Left renal pelvis (tissue), 4 donors: ENCODE measurements at places on chromosomes 6 and 20. TPM values are rescaled to one million over a fixed set of nuclear protein-coding genes. Genes with fewer than 3 reads are reported as not detected.

DNA sequence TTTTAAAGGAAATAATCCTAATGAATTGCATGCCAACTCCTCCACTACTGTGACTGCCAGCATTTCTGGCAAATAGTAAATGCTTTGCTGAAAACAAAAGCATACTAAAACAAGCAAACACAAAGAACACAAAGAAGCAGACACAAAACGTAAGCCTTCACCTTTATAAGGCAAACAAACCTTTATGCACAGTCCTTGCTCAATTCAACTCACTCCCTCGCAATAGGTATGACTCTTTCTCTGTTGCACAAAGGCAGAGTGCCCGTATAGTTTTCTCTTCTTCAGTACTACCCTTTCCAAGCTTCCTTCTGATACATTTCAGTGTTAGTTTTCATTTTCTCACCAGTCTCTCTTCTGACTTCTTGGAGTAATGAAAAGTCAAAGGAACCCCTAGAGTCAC lies 63.9 kb downstream of the PDE10A start:
- no peak for DNase-seq

DNA sequence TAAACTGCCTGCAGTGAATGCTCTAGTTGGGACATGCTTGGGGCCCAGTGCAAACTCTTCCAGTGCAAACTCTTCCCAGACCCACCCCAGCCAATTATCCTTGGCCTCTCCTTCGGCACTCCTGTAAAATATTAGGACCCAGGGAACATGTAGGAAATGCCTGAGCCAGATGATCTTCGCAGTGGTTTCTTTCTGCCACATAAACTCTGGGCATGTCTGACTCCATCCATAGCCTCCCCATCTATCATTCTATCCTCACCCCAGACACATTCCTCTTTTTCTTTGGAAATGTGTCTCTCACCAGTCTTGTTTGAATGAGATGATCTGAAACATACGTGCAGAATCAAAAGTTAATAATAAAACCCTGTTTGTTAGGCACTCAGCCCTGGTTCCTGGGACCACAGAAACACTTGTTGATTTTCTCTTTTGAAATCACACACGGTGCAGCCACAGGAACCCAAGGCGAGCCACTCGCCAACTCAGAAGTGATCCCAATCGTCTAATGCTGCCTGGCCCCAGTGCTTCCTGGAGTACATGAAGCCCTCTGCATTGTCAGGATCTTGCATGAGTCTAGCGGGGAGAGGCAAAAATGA lies 108.9 kb upstream of the CST7 start:
- no peak for DNase-seq

- DNase-seq: no peak
Observed at GRCh38 chr20:45965169-45966002, 6.6 kb downstream of the ZNF335 start.

DNA sequence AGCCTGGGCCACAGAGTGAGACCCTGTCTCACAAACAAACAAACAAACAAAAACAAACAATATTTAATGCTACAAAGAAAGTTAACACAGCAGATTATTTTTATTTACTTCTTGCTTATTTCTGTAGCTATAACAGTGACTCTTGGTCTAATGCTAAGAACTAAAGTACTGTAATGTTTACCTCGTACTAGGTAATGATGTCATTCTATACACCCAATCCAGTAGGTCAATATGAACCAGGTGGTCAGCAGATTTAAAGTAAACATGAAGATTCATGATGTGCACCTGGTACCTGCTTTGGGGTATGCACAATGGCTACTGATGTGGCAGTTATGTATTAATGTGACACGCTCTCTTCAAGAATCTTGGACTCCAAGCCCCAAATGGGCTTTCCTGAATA lies 36.6 kb upstream of the CARMIL1 start:
- no peak for DNase-seq

DNA sequence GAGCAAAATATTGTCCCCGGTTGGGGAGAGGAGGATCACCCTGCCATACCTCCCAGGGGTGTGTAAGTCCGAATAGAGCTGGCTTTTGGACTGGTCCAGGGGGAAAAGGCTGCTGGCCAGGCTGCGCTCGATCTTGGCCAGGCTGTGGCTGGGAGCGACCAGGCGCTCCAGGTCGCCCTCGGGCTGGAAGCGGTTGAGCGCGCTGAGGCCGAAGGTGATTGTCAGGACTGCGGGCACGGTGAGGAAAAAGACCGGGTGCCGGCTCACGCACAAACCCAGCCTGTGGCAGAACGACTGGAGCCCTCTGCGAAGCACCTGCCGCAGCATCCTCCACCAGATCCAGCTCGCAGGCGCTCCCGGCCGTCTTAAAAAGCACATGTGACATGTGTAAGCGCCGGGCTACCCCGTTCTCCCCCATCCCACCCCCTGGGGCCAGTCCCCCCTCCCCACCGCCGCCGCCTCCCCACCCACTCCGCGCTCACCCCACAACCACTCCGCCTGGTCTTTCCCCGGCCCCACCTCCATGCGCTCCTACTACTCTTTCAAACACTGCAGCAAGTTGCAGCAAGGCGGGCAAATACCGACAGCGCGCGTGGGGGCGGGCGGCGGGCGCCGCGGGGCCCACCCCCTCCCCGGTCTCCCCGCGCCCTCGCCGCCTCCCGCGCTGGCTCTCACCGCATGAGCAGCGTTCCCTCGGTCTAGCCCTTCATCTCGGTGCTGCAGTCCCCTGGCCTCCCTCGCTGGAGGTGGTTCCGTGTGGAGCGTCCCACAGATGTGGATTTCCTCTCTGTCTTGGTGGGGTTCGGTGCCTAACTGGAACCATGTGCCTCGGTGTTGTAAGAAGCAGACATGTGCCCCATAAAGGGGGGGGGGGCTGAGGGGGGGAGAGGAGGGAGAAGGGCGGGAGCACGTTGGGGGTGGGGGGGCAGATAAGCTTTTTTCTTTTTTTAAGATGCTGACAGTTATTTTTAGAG lies 42.4 kb downstream of the PTCHD4 start:
- no peak for DNase-seq

DNA sequence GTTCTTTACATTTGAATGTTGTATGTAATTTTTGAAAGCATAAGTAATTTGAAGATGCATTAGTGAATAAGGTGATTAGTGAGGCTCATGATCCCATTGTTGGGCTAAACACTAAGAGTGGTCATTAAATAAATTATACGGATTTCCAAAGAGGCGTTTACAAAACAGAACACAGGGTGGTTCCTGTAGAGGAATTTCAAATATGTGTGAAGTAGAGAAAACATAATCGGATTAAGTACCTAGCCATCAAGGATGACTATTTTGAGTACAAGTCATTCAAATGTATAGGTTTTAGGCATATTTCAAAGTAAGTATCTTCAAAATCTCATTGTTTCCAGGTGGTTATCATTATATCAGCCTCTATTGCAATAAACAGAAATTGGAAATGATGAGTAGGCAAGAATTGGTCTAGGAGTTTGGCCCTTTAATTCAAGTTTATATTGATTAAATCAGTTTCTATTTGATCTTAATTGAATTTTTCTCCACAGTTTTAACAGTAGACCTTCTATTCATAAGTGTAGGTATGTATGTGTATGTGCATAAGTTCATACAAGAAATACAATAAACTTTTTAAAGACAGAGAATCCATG lies 94.8 kb downstream of the MYLK4 start:
- no peak for DNase-seq

DNA sequence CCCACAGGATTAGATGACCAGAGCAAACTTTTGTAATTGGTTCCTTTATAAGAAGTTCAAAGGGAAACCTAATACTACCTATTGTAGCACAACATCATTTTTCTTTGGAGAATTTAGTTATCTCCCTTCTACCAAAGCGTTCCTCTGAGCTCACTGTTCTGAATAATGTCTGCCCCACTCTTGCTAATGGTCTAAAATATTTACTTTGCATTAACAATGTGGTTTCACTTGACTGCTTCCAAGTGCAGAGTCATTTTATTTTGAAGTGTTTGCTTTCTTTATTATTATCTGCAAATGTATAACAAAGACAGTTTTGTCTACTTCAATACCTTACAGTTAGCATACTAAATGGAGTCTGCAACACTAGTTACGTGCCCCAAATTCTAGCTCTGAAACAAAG lies 15.0 kb downstream of the TRAPPC3L start:
- DNase-seq: no peak

GRCh38 chr6:6085928-6086668 lies 79.4 kb upstream of the NRN1 start:
- no peak for DNase-seq

DNA sequence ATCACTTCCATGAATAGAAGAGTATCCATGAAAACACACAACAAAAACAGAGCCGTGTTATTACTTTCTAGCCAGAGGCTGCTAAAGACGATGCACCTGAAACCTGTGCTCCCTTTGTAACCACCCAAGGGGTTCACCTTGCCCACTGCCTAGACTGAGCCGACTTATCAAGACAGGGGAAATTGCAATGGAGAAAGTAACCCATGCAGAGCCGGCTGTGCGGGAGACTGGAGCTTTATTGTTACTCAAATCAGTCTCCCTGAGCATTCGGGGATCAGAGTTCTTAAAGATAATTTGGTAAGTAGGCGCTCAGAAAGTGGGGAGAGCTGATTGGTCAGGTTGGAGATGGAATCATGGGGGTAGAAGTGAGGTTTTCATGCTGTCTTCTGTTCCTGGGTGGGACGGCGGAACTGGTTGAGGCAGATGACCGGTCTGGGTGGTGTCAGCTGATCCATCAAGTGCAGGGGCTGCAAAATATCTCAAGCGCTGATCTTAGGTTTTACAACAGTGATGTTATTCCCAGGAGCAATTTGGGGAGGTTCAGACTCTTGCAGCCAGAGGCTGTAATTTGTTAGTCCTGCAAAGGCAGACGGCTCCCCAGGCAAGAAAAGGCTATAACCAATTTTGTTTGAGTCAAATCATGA lies 366.6 kb downstream of the PREX1 start:
- no peak for DNase-seq

GRCh38 chr20:59214606-59215547 lies 51.3 kb downstream of the ZNF831 start:
- DNase-seq: no peak

GRCh38 chr20:2869381-2869780 lies 3.9 kb upstream of the PTPRA start:
- DNase-seq: no peak

- no peak for DNase-seq
Observed at GRCh38 chr20:44765701-44766347, 20.2 kb downstream of the KCNK15 start.

DNA sequence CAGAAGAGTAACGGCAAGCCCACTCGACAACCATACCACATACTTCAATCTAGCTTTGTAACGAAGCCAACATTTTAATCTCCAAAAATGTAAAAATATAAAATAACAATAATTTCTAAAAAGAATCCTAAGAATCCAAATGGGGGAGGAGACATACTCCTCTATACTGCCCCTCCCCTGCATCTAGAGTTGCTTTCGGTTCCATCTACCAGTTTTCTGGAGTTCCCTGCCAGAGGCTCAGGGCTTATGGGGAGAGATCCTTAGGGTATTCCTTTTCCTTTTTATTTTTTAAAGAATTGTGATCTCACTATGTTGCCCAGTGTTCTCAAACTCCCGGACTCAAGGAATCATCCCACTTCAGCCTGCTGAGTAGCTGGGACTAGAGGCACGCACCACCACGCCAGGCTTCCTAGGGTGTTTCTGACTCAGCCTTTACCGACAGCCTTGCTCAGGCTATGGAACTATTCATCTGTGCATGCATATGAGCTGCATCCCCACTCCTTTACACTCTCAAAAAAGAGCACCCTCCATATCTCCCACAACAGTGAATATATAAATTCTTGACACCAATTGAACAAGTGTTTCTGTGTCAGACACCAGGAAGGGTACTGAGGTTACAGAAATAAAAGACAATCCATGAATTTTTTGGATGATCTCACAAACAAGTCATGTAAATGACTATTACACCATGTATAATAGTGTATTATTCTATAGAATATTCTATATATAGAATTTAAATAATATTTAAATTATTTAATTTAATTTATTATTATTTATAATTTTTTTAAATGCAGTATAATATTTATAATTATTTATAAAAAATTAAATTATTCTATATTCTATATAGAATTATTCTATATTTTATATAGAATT lies 40.7 kb upstream of the UBR2 start:
- no peak for DNase-seq

DNA sequence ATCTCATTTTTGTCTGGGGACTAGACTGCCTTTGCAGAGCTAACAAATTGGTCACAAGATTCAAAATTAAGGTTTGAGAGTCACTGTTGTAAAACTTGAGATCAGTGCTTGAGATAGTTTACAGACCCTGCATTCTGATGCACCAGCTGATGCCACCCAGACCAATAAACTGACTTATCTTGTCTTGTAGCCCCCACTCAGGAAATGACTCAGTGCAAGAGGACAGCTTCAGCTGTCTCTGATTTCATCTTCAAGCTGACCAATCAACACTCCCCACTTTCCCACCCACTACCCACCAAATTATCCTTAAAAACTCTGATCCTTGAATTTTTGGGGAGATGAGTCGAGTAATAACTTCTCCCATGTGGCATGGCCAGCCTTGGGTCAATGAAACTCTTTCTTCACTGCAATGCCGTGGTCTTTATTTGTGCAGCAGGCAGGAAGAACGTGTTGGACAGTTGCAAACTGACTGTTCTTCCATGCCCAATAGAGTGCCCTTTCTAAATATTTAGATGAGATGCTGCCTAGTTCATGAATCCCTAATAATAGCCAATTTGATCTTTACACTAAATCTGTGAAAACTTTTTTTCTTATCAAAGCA lies 48.3 kb upstream of the PROKR2 start:
- no peak for DNase-seq

- no peak for DNase-seq
Observed at GRCh38 chr20:47713878-47714450, 71.3 kb downstream of the SULF2 start.

DNA sequence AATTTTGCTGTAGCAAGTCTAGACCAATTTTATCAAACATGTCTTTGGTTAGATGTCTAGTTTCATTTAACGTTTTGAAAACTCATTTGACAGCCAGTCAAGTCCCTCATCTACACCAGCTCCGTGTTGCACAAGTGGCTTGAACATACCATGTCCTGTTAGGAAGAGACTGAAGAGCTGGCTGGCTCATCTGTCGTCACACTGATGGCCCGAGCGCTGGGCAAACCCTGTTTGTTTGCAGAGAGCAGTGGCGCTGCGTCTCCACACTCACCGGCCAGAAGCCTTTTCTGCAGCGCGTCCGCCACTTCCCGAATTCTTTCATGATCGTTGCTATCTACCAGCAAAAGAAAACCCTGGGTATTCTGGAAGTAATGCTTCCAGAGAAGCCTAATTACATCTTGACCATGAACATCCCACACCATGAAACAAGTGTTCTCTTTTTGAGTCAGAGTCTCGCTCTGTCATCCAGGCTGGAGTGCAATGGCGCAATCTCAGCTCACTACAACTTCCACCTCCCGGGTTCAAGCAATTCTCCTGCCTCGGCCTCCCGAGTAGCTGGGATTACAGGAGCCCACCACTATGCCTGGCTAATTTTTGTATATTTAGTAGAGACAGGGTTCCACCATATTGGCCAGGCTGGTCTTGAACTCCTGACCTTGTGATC lies 10.7 kb upstream of the TCFL5 start:
- no peak for DNase-seq

Gene COL21A1
- polyA plus RNA-seq: 170 TPM

Gene SPO11
- not detected for polyA plus RNA-seq

Gene ASIP
- not detected for polyA plus RNA-seq

Gene REM1
- 1.0 TPM for polyA plus RNA-seq

Gene BMP7
- 75.5 TPM for polyA plus RNA-seq

Gene PPP1R3G
- 2.2 TPM for polyA plus RNA-seq
